Right atrium auricular region (tissue), 2 donors: ENCODE measurements at places on chromosomes 12 and 14.

DNA sequence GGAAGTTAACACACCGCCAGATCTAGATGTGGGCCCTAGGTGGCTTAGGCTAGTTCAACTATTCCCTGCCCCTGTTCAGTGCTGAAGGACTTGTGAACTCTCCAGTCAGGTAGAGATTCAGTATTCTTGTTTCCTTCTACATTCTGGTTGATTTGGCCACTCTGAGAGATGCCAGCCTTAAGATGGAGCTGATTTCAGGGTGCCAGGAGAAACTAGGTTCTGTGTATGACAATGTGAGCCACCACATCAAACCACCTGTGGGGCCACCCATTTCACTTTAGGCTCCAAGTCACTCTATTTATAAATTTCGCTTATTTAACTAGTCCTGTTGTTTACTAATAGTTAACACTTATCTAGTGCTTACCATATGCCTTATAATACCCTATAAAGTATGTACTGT, 26.0 kb downstream of the FRMD6 start:
- no peak for DNase-seq

DNA sequence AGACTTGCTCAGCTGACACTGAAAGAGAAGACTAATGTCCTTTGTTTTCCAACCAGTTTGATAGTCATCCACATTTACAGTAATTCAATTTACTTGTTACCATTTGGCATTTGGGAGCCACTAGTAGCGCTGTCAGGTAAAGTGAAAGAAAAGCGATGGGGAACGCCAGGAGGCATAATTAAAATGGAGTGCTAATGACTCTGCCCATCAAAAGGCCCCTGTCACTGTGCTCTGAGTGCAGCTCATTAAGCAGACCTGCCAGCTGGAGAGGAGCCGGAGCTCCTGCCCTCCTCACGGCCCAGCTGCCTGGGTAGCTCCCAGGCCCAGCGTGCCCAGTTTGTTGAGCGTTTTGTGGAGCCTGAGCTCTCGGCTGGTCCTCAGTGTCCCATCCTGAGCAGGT, 463.6 kb upstream of the CCDC196 start:
- DNase-seq: no peak

GRCh38 chr12:94255006-94255405, 106.6 kb downstream of the PLXNC1 start:
- no peak for DNase-seq

DNA sequence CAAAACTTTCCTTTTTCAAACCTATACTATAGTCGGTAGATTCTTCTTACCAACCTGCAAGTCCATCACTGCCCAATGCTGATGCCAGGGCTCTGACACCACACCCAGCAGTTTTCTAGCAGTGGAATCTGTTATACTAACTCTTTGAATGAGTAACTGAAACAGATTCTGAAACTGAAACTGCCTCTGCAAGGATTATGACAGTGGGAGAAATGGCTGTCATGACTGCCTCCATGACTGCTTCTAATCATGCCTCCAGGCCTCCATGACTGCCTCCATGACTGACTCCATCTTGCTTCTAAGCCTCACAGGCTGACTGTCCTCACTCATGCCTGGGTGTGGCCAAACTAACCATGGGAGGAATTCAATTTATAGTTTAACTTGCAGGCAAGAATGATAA, 29.4 kb upstream of the OXA1L start:
- no peak for DNase-seq

DNA sequence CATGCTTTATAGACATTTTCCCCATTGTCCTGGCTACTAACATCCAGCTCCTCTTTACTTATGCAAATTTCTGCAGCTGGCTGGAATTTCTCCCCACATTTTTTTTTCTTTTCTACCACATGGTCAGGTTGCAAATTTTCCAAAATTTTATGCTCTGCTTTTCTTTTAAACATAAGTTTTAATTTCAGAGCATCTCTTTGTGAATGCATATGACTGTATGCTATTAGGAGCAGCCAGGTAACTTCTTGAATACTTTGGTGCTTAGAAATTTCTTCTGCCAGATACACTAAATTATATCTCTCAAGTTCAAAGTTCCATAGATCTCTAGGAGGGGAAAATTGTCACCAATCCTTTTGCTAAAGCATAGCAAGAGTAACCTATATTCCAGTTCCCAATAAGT, 365.9 kb downstream of the LRFN5 start:
- DNase-seq: no peak

DNA sequence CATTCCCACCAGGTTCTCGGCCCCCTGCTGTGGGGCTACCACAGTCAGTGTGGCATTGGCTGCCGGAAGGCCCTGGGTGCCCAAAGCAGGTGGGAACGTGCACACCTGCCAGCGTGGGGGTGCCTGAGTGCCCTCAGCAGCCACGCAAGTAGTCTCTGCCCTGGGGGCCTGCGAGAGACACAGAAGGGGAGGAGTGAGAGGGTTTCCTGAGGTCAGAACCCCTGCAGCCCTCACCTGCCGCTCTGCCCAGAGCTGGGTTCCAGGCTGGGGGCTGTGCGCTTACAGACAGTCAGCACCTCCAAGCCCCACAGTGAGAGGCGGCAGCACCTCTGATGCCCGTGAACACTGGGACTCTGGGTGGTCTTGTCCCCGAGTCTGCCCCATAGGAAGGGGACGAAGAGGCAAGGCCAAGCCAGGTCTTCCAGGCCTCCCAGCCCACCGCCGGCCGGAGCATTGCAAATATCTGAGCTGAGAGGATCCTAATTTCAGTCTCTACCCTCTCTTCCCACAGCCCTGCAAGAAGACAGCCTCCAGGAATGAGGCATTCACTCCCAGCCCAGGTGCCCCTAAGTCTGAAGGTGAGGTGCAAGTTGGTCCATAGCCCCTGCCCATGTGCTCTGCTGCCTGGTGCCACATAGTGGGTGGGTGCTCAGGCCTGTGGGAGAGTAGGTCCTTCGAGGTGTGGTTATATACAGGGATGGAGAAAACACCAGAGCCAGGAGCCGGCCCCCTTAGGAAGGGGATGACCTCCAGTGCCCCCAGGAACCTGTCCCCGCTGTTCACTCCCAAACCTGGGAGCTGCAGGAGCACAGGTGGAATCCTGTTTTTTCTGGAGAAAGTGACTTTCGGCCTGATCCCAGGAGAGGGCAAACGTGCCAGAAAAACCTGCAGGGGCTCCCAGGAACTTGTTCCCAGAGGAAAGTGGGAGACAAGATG, 291.1 kb upstream of the RTL1 start:
- DNase-seq: peak; percentile 47

DNA sequence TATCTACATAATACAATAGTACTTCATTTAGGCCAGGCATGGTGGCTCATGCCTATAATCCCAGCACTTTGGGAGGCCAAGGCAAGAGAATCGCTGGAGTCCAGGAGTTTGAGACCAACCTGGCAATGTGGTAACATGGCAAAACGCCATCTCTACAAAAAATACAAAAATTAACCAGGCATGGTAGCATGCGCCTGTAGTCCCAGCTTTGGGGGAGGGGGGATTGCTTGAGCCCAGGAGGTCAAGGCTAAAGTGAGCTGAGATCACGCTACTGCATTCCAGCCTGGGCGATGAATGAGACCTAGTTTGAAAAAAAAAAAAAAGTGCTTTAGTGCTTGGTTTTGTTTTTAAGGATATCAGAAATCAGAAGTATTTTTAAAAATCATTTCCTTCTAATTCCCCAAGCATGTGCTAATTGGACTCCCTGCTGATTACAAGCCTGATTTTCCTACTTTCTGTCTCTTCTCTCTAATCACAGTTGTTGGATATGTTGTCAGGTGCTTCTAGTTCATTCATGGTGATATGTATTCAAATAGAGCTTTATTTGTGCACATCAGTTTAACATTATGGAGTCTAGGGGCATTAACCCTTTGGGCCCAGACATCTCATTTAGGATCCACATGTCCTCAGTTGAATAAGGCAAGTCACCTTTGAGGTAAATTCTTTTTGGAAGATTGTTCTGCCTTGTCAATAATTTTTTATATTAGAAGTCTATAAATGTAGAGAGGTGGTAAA, 7.0 kb upstream of the KRAS start:
- no peak for DNase-seq
